Daoy (cell line): ENCODE measurements at places on chromosomes 11 and 22.

DNA sequence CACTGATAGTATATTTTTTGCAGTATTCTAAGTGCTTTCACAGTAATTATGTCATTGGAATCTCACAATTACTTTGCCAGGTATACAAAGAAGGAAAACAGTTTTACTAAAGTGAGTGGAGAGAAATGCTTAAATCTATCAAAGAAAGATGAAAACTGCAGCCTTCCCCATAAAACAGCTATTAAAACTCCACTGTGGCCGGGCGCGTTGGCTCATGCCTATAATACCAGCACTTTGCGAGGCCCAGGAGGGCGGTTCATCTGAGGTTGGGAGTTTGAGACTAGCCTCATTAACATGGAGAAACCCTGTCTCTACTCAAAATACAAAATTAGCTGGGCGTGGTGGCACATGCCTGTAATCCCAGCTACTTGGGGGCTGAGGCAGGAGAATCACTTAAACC is 19.1 kb downstream of the OR51E1 start:
- DNase-seq: no peak

- DNase-seq: no peak
These were observed 29.8 kb downstream of the TPCN2 start for GRCh38 chr11:69078508-69078907.

- no peak for DNase-seq
These were observed 75.6 kb downstream of the BRD1 start for GRCh38 chr22:49751966-49752597.

GRCh38 chr11:99260696-99261095 is 239.9 kb downstream of the CNTN5 start:
- no peak for DNase-seq

- peak; percentile 55 for DNase-seq
These were observed at the start of gene PNPLA2 for GRCh38 chr11:818396-819128. PNPLA2 (plus strand) TSS chr11:818914; CDS start chr11:819719, 805 bp downstream.

GRCh38 chr11:11577932-11578911 is 43.6 kb downstream of the GALNT18 start:
- peak; percentile 28 for DNase-seq
